ENCODE measurements at places on chromosomes 3 and 15. TPM values are rescaled to one million over a fixed set of nuclear protein-coding genes. Genes with fewer than 3 reads are reported as not detected.

The PARP15 gene
- 10.3 TPM for total RNA-seq

The ERICH6 gene
- not detected for total RNA-seq

The MUSTN1 gene
- total RNA-seq, result not detected

The TOMM70 gene
- 61.2 TPM for total RNA-seq

The CA12 gene
- total RNA-seq, result not detected

The CHD2 gene
- 90.6 TPM for total RNA-seq

The SAMD7 gene
- not detected for total RNA-seq

The MORC1 gene
- total RNA-seq, result not detected
